ENCODE measurements at places on chromosomes 5 and 9.

DNA sequence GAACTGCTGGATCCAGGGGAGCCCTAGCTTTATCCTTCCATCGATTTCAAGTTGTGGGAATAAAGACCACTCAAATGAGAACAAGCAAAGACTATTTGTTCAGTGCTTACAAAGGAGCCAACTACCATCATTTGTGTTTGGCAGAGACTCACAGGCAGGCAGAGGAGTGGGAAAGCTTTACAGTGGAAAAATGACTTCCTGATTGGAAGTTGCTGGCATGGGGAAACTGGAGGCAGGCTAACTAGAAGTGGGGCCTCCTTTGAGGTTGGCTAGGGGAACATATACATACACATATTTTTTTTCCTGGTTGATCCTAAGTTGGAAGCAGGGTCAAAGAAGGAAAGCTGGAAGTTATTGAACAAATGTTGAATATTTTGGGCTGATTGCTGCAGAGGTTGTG lies 121.7 kb downstream of the ACTBL2 start:
- no peak for DNase-seq

- DNase-seq = no peak
Measured at GRCh38 chr5:164188733-164189148, 683.3 kb downstream of the MAT2B start.

DNA sequence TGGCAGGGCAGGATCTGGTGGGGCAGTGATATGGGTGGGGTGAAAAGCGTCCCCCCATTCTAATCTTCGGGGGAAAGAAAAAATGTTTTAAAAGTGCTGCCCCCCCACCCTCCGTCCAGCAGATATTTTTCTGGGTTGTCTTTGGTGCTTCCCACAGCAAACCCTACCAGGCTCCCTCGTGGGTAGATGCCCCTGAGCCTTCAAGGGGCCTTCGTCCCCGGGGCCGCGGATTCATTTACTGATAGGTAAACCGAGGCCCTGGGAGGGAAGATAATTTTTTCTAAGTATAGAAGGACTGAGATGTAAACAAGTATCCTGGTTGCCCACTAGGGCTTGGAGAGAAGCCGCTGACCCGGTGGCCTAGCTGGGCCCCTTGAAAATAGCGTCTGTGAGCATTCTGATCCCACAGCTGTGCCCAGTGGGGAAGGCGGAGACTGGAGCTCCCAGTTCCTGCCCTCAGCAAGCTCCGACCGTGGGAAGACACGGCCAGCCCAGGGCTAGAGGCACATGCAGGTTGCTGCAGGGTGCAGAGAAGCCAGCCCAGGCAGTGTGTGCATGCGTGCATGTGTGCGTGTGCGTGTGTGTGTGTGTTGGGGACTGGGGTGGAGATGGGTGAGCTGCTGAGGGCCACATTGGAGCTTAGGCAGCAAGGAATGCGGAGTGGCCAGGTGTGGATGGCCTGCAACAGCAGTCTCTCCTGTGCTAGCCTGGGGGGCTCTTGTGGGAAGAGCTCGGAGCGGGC lies 6.0 kb upstream of the RXRA start:
- DNase-seq = no peak

- DNase-seq = no peak
Measured at GRCh38 chr5:4879693-4880303, 260.3 kb upstream of the ADAMTS16 start.

DNA sequence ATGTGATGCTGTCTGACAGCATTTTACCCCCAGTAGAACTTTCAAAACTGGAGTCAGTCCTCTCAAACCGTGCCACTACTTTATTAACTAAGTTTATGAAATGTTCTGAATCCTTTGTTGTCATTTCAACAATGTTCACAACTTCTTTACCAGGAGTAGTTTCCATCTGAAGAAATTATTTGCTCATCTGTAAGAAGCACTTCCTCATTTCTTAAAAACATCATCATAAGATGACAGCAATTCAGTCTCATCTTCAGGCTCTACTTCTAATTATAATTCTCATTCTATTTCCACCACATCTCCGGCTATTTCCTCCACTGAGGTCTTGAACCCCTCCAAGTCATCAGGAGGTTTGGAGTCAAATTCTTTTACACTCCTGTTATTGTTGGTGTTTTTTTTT lies 2.3 kb upstream of the TAS2R1 start:
- no peak for DNase-seq

- no peak for DNase-seq
Measured at GRCh38 chr5:15388866-15389265, 111.1 kb upstream of the FBXL7 start.

GRCh38 chr9:96317335-96317980 lies 15.5 kb upstream of the HSD17B3 start:
- DNase-seq = peak; percentile 8

DNA sequence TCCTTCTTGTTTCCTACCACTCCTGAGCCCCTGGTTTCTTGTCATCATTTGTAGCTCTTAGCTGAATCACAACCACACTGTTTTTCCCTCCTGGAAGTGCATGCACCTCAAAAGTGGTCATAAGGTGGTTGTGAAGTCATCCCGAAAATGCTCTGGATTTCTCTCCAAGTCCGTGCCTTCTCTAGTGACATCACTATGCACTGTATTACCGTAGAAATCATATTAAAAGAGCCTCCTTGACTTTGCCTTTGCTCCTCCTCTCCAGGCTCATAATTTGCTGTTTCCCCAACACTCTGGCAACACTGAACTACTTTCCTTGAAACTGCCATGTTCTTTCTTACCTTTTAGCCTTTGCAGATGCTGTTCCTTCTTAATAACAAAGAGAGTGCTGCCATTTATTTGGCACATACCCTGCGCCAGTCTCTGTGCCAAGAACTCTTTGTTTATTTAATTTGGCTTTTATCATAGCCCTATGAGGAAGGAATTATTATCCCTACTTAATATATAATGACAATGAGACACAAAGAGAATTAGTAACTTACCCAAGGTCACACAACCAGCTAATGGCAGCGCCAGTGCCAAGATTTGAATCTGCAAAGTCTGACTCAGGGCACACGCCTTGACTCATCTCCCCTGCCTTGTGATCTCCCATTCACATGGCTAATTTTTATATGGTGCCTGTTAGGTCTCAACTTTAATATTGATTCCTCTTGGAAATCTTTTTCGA lies 115.4 kb downstream of the KIF4B start:
- no peak for DNase-seq

DNA sequence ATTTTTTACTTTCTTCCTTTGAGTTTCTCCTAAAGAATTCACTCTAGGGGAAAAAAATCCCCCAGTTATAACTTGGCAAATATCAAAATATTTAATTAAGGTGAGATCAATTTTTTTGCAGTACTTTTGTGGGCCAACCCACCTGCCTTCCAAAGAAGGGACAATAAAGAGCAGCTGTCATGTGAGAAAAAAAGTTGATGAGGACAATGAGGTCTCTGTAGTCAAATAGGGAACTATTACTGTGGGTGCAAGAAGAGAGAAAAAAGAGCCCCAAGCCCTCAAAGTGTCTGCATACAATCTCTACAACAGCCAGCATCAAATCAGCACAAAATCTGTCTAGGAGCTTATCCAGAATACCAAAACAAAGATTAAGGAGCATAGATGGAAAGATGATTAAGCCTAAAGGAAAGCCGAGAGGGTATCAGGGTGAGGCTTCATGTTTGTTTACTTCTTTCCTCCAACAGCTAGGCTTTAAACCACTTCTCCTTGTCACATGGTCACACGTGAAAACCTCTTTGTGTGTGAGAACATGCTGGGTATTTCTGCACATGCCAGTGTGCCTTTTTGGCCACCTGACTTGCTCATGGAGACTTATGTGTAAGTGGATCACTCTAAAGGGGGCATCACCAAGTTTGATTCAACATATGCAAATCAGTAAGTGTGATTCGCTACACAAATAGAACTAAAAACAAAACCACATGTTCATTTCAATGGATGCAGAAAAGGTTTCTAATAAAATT lies 19.2 kb upstream of the FYB1 start:
- no peak for DNase-seq

- no peak for DNase-seq
Measured at GRCh38 chr5:154652746-154653417, 102.3 kb upstream of the LARP1 start.

GRCh38 chr9:85414390-85414789 lies 327.4 kb downstream of the AGTPBP1 start:
- no peak for DNase-seq

GRCh38 chr5:74375271-74375670 lies 265.3 kb downstream of the ENC1 start:
- no peak for DNase-seq

GRCh38 chr5:67147760-67148159 lies 48.8 kb downstream of the CD180 start:
- no peak for DNase-seq

GRCh38 chr5:96404191-96404867 lies 28.7 kb downstream of the PCSK1 start:
- DNase-seq = no peak

DNA sequence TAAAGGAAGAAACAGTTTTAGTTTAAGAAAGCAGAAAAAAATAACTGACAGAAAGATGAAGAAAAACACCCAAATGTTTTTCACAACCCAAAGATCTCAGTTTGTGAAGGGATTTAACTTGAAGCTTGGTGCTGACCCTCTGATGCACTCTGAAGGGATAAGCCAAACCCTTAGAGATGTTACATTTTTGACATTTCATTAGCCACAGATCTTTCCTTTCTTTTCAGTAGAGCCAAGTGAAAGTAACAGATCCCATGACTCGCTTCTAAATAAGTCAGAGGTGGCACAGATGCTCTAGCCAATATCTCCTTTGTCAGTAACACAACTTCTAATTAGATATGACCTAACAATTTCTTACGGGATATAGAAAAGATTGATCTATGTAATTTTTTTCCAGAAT lies 394.5 kb upstream of the EDIL3 start:
- no peak for DNase-seq

GRCh38 chr5:40078898-40079575 lies 600.7 kb upstream of the PTGER4 start:
- no peak for DNase-seq

- DNase-seq = no peak
Measured at GRCh38 chr5:77843570-77844372, 67.6 kb upstream of the TBCA start.

DNA sequence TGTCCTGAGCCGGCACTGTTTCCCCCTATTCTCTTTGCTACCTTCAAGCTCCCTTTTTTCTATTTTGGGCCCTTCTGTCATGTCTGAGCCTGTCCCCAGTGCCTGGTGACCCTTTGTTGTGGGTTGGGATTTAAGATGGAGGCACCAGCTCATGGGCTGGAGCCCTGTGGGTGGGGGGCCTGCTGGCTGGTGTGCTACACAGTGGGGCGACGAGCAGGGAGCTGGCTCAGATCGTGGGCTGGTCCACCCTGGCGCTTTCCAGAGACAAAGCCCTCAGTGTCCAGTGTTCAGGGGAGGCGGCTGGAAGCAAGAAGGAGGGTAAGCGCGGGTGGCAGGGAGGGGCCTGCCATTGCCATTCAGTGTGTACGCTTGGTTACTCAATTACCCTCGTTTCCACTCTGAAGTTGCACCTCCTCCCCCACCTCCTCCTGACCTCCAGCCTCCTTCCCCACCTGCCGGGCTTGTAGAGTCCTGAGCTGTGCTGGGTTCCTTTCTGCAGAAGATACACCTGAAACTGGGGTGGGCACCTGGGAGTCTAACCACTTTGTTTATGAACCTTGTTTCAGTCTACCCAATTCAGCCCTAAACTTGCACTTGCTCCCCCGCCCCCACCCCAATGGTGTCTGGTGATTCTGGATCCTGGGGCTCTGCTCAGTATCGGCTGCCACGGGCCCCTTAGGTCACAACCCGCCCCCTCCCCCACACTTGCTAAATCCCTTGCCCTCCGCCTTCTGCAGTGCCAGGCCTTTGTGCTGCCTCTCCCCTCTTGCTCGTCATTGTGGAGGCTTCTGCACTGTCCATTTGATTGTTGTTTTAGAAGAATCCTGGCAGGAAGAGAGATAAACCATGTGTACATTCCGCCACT lies 49.9 kb downstream of the MVB12B start:
- DNase-seq = no peak

DNA sequence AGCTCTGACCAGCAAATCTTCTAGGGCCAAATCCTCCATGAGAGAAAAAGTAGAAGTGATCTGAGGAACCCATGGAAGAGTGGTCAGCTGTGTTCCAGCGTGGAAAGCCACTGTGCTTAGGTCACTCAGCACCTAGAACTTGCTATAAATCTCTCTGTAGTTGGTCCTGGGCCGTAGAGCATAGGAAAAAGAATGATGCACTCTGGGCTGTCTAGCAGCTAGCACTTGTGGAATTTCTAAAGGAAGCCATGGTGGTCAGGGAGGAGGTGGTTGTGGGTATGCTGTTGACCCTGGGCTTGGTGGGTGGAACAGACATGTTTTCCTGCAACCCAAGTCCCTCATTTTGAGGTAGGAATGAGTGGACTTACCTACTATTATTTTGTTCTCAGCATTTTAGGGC lies 48.1 kb downstream of the GGTA1 start:
- DNase-seq = no peak

DNA sequence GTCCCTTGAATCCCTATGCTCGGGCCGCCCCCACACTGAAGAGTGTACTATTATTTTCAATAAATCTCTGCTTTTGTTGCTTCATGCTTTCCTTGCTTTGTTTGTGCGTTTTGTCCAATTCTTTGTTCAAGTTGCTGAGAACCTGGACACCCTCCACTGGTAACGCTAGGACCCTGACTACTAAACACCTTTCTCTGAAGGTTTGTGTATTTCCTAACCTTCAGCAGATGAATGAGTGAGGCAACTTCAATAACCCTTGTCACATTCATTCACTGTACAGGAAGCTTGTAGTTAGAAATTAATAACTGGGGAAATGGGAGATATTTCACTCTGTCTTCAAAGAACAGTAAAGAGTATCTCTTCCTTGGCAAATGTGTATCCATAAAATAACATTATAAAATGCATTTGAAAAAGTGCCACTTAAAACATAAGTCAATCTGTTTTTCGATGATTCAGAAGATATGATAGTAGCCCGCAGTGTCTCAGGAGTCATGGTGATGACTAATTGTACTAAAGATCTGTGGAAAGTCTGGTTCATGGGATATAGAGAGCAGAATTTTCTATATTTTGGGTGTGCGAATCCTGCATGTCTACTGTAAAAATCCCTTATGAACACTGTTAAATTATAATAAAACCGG lies 43.2 kb upstream of the ANKH start:
- DNase-seq = no peak

GRCh38 chr5:91469517-91470165 lies 86.5 kb upstream of the ARRDC3 start:
- DNase-seq = no peak

- no peak for DNase-seq
Measured at GRCh38 chr9:26457151-26457550, 435.5 kb downstream of the CAAP1 start.

Measured in central memory CD4-positive, alpha-beta T cell (primary cell).